ENCODE measurements at places on chromosomes 4 and X.

DNA sequence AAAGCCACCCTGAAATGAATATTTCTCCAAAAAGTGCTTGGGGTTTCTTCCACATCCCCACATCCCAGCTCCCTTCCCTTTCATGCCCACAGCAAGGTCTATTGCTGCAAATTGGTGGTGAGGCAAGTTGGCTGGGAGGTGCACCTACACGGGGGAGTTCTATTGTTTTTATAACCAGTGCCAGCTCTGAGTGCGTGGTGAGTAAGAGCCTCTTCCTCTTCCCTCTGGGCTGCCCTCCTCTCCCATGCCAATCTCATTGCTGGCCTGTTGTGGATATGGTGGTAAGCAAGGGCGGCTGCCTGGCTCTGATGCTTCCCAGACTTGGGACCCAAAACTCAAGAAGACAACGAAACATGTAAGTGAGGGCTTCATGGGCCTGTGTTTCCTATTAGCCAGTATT is 204.3 kb downstream of the SHROOM3 start:
- no peak for DNase-seq

GRCh38 chr4:1568855-1569460 is 115.2 kb downstream of the FAM53A start:
- DNase-seq, result no peak

GRCh38 chrX:31154946-31155345 is 83.1 kb upstream of the FTHL17 start:
- no peak for DNase-seq

DNA sequence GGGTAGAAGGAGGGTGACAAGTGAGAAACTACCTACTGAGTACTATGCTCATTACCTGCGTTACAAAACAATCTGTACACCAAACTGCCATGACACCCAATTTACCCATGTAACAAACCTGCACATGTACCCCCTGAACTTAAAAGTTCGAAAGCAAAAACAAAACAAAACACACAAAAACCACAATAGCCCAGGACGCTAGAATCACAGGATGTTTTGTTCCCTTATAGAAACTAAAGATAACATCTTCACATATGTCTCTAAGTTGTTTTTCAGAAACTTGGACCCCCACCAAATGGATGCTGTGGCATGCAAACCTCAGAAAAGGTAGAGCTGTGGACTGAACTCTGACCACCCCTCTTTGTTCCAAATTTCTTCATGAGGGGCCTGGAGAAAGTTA is 25.2 kb upstream of the PNMA5 start:
- DNase-seq, result no peak

- no peak for DNase-seq
Observed at GRCh38 chr4:26213317-26213716, 107.5 kb upstream of the RBPJ start.

GRCh38 chrX:49910344-49910743 is 12.1 kb upstream of the CLCN5 start:
- DNase-seq, result no peak

Data from esophagus squamous epithelium (tissue), 5 donors.